Pancreas (tissue), 10 donors: ENCODE measurements at places on chromosomes 3 and 15.

DNA sequence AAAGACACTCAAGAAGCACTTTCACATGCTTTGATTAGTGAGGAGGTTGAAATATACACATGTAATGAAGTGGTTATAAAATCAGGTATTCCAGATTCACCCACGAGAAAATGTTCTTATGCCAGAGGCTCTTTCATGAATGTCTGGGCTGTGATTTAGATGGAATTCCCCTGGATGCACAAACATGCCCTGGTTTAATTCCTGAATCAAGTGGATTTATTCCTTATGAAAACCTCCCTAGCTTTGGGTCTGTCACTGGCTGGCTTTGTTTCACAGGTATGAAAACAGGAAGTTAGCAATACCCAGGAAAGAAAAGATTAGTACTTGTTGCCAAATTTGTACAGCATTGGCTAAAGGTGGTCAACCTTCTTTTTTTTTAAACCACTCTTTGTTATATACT lies 1123.0 kb downstream of the ROBO1 start:
- no peak for DNase-seq

GRCh38 chr3:188567478-188568195 lies 413.7 kb downstream of the LPP start:
- no peak for DNase-seq

- DNase-seq: no peak
Measured at GRCh38 chr3:152338159-152338720, 69.5 kb downstream of the MBNL1 start.

- DNase-seq: peak; percentile 44
Measured at GRCh38 chr3:12135029-12135657, 23.6 kb downstream of the TIMP4 start.

DNA sequence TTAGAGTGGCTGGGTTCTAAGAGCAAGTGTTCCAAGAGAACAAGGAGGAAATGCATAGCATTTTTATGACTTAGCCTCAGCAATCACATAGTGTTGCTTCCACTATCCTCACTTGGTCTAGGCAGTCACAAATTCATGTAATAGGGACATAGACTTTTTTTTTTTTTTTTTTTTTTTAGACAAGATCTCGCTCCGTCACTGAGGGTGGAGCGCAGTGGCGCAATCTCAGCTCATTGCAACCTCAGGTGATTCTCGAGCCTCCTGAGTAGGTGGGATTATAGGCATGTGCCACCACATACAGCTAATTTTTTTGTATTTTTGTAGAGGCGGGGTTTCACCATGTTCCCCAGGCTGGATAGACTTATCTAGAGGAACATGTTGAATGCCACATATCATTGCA lies 4.7 kb upstream of the GNB4 start:
- no peak for DNase-seq

DNA sequence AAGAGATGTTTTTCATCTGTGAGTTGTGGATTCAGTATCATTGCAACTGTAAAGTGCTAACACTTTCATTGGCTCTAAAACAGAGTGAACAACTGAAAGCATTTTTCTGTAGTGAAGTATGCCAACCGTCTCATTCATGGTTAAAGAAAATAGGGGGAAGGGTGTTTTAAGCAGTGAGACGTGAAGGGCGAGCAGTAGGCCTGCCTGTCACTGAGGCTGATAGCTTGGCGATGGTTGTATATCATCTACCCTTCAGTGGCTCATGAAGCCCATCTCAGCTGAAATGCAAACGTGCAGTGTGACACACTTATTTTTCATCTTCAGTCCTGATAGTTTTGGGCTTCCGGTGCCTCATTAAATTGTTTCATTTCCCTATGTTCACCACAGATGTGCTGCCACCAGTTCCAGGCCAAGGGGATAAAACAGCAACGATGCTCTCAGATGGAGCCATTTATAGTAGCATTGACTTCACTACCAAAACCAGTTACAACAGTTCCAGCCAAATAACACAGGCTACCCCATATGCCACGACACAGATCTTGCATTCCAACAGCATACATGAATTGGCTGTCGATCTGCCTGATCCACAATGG lies 562.0 kb downstream of the ROBO2 start:
- DNase-seq: no peak

DNA sequence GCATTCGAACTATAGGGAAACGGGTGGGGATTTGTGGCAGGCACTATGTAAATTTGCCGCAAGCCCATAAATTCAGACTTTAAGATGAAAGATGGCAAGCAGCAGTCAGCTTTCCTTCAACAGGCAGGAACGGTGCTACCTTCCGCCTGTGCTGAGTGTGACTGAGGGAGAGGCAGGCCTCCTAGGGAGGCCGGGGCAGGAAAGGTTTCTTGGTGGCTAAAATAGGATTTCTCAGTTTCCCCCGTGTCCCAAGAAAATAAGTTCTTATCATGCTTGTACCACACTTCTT lies 12.5 kb downstream of the FLNB start:
- DNase-seq: no peak

DNA sequence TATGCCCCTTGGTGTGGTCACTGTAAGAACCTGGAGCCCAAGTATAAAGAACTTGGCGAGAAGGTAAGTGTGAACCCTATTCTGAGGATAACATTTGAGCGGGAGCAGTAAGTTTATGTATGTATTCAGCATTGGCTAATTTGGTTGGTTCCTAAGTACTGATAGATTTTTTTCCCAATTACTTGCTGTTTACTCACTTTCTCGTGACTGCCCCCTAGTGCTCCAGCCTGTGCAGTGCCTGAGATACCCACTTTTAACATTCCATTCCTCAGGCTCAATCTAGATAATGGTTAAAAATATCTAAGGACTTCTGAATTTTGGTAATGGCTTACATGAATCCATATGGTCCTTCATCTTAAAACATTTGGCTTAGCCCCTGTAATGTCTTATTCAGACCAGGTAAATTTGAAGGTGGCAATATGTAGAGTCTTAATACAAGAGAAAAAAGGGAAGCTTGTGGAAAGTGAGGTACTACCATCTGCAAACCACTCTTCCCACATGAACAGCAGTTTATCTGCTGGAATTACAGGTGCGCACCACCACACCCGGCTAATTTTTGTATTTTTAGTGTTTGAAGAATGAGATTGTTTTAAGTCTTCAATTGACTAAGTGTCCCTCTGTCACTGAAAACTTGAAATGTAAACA lies 7.1 kb downstream of the ELL3 start:
- DNase-seq: no peak

GRCh38 chr3:126548556-126549466 lies 9.9 kb downstream of the C3orf22 start:
- no peak for DNase-seq

- no peak for DNase-seq
Measured at GRCh38 chr3:112097378-112097777, 11.2 kb downstream of the C3orf52 start.

DNA sequence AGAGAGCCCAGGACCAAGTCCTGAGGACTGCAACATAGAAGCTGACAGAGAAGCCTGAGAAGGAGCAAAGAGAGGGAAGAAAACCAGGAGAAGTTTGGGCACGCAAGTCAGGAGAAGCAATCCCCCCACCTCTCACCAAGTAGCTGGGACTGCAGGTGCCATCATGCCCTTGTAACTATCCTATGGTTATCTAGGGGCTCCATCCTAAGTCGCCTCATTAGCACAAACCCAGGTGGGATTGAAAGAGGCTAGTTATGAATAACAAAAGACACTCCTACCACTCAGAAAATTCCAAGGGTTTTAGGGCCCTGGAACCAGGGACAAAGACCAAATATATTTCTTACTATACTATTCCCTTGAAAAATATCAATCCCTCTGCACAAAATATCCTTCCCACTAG lies 53.5 kb downstream of the CCR4 start:
- no peak for DNase-seq
